ENCODE measurements at places on chromosomes 7 and 10.

DNA sequence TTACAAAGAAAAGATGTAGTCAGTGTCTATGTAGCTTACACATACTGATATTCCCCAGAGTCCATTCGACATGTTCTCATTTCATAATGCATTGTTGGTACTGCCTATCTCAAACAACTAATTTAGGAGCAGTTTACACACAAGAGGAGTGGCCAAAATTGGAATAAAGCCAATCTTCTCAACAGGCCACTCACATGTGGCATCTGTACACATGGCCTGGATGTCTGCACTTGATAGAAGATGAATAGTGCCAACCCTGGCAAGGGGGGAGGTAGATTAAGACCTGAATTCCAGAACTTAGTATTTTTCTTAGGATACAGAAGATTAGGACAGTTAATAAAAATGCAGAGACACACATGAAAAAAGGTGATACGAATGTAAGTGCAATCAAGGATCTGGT, 125.3 kb upstream of the STARD3NL start:
- H3K4me3 ChIP-seq: no peak overlapping the region
- H3K27me3 ChIP-seq: peaks cover 25% of the 10 kb centered on the region
- H3K27ac ChIP-seq: no peak overlapping the region

- H3K4me3 ChIP-seq: no peak overlapping the region
- H3K27me3 ChIP-seq: peaks cover 56% of the 10 kb centered on the region
- peaks cover 17% of the 10 kb centered on the region for H3K4me1 ChIP-seq
- no peak overlapping the region for H3K27ac ChIP-seq
- no peaks in the 10 kb centered on the region for H3K36me3 ChIP-seq
- DNase-seq: no peak
Measured at GRCh38 chr10:114635101-114635500, 23.0 kb downstream of the ABLIM1 start.

DNA sequence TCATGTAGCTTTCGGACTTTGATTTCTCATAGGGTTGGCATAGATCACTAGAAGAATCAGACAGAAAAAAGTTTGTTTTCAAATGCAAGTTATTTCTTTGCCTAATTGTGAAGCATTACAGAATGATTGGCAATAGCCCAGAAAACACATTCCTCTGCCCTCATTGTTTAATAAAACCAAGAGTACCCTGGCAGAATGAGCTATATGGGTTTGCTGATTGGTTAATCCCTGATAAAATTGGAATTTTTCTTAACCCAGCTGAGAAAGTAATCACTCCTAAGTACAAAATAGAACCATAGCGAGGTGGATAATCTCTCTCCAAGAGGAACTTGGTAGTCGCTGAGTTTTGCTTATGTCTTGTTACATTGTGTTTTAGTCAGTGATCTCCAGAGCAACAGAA, 30.9 kb upstream of the CREB5 start:
- no peak overlapping the region for H3K27ac ChIP-seq
- no peak overlapping the region for H3K4me3 ChIP-seq
- no peaks in the 10 kb centered on the region for H3K4me1 ChIP-seq
- H3K27me3 ChIP-seq: peaks cover 11% of the 10 kb centered on the region
- DNase-seq: no peak
- no peaks in the 10 kb centered on the region for H3K36me3 ChIP-seq

DNA sequence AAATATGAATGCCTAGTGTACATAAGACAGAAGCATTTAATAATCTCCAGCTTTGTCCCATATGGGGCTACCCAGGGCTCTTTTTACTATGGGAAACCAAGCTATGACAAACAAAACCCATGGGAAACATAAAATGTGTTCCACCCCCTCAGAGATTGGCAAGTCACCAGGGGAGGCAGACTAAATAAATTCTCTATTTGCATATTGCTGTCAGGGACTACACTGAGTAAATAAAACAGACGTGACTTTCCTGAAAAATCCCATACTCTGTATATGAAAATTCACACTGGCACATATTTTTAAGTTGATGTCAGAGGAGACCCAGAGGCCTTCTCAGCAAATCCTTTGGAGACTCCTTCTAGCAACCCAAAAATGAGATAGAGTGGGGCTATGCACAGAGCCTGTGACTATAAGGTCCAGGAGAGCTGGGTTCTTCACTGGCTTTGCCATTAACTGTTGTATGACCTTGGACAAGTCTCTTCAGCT, 44.0 kb upstream of the HPSE2 start:
- H3K4me1 ChIP-seq: no peaks in the 10 kb centered on the region
- no peaks in the 10 kb centered on the region for H3K36me3 ChIP-seq
- peaks cover 16% of the 10 kb centered on the region for H3K27me3 ChIP-seq
- H3K27ac ChIP-seq: no peak overlapping the region
- DNase-seq: no peak

DNA sequence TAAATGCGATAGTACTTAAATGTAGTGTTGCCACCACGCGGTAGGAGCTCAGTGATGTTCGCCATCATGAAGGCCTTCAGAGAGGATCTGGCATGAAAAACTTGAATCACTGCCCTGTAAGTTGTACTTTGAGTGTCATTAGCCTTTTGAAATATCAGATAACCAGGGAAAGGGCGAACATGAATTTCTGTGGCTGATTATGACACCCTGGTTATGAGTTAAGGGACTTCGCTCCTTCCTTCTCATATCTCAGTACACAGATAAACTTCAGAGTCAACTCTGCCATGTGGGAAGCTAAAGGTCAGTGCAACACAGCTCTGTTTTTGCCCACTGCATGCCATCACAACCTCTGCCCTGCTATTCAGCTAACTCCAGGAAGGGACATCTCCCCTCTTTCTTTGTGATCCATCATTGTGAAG, 8.9 kb upstream of the ACSL5 start:
- H3K27me3 ChIP-seq: no peaks in the 10 kb centered on the region
- no peaks in the 10 kb centered on the region for H3K36me3 ChIP-seq
- H3K4me3 ChIP-seq: no peak overlapping the region
- no peaks in the 10 kb centered on the region for H3K4me1 ChIP-seq

- no peak overlapping the region for H3K27ac ChIP-seq
- no peaks in the 10 kb centered on the region for H3K36me3 ChIP-seq
- no peak overlapping the region for H3K4me3 ChIP-seq
- DNase-seq: no peak
- H3K27me3 ChIP-seq: peaks cover 2% of the 10 kb centered on the region
- no peaks in the 10 kb centered on the region for H3K4me1 ChIP-seq
Measured at GRCh38 chr7:121475806-121476205, 79.7 kb upstream of the FAM3C start.

DNA sequence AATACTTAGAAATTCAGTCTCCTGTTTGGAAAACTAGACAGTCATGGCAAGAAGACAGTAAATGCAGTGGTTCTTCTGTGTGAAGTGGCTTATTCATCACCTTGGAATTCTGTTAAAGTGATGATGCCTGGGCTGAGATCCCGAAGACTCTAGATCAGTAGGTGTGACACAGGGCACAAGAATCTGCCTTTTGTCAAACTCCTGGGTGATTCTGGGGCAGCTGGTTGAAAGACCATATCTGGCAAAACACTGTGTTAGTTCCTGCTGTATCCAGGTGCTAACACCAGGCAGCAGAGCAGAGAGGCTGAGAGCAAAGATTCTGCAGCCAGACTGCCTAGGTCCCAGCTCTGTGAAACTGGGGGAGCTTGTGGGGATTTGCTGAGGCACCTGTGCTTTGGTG, 26.5 kb downstream of the MRC1 start:
- DNase-seq: no peak
- H3K27ac ChIP-seq: no peak overlapping the region
- peaks cover 7% of the 10 kb centered on the region for H3K27me3 ChIP-seq
- peaks cover 16% of the 10 kb centered on the region for H3K4me1 ChIP-seq
- no peak overlapping the region for H3K4me3 ChIP-seq
- H3K36me3 ChIP-seq: no peaks in the 10 kb centered on the region

DNA sequence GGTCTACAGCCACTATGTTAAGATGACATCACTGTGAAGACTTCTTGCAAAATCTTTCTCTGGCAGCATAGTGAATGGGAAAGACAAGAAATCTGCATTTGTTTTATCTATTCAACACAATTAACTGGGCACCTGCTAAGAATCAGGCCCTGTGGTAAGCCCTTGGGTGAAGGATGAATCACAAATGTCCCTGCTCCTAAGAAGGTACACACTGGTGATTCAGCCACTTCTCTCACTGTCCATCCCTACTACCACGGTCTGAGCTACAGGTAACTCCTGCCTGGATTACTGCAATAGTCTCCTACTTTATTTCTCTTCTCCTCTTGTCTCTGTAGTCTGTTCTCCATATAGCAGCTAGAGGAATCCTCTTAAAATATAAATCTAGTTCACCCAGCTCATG, 116.1 kb downstream of the HIBADH start:
- peaks cover 26% of the 10 kb centered on the region for H3K36me3 ChIP-seq
- no peak for DNase-seq
- no peaks in the 10 kb centered on the region for H3K4me1 ChIP-seq
- H3K27me3 ChIP-seq: no peaks in the 10 kb centered on the region
- H3K27ac ChIP-seq: no peak overlapping the region

DNA sequence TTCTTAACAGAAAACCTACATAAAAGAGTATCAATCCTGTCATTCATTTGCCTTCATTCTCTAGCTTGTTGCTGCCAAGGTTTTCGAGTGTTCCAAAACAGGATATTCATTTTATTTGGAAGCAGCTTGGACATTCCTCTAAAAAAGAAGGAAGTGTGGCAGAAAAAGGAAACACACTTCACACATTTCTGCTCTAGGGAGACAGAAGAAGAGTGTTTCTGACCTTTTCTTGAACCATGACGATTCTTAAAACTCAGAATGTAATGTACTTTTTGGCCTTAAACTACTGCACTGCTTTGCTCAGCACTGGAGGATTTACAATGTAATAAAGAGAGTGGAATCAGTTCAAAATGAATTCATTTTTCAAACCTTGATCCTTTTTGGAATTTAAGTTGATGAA, 81.3 kb downstream of the SEMA3A start:
- H3K36me3 ChIP-seq: no peaks in the 10 kb centered on the region
- H3K4me3 ChIP-seq: no peak overlapping the region
- H3K27ac ChIP-seq: no peak overlapping the region
- H3K4me1 ChIP-seq: peaks cover 2% of the 10 kb centered on the region
- no peak for DNase-seq

- no peaks in the 10 kb centered on the region for H3K27me3 ChIP-seq
- H3K27ac ChIP-seq: no peak overlapping the region
- H3K36me3 ChIP-seq: no peaks in the 10 kb centered on the region
- H3K4me1 ChIP-seq: no peaks in the 10 kb centered on the region
- DNase-seq: no peak
- no peak overlapping the region for H3K4me3 ChIP-seq
Measured at GRCh38 chr7:34157137-34157536, 251.8 kb downstream of the BMPER start.

DNA sequence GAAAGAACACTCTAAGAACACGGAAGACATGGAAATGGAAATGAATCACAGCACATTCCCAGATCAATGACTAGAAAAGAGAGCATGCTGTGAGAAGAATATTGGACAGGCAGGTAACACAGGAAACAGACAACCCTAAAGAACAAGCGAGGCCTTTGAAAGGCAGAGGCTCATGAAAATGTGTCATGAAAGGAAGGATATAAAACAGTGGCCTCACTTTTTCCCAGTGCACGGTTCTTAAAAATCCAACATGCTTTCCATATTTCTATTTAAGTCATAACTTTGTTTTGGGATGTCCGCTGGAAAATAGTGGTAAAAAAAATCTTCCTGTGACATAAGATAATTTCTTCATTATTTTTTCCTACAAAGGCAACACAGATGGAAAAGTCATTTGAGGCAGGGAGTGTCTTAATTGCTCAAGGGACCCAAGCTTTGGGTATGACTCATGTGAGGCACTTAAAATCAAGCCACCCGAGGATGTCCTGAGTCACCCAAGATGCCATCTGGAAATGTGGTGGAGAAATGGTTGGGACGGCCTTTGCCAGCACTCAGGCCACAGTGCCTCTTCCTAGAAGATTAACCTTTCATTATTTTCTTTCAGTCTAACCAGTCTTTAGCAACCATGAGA, 17.0 kb downstream of the ITIH5 start:
- no peaks in the 10 kb centered on the region for H3K36me3 ChIP-seq
- H3K4me1 ChIP-seq: no peaks in the 10 kb centered on the region
- no peak overlapping the region for H3K4me3 ChIP-seq
- DNase-seq: no peak

DNA sequence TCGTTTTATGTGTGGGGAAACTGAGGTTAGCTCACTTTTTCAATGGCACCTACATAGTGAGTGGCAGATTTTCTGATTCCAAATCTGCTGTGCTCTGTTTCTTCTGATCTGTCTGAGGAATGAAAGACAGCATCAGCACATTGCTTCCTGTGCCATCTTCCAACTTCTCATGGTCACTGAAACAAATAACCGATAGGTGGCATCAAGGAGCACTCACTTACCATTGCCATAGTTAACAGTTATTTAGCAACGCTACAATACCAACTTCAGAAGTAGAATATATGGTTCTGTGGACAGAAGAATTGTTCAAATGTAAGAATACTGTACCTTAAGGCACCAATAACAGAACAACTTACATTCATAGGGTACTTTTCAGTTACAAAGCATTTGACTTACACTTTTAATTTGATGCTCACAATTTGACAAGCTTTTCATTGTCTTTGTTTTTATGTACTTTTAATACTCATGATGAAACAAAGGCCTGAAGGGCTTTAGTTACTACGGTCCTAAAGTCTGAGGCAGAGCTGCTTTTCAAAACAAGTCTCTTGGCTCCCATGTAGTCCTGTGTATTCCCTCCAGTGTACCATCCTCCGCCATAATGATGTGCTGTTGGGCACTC, 228.9 kb upstream of the TCF7L2 start:
- no peaks in the 10 kb centered on the region for H3K27me3 ChIP-seq
- H3K36me3 ChIP-seq: peaks cover 14% of the 10 kb centered on the region
- no peaks in the 10 kb centered on the region for H3K4me1 ChIP-seq
- H3K27ac ChIP-seq: no peak overlapping the region
- H3K4me3 ChIP-seq: no peak overlapping the region
- no peak for DNase-seq

DNA sequence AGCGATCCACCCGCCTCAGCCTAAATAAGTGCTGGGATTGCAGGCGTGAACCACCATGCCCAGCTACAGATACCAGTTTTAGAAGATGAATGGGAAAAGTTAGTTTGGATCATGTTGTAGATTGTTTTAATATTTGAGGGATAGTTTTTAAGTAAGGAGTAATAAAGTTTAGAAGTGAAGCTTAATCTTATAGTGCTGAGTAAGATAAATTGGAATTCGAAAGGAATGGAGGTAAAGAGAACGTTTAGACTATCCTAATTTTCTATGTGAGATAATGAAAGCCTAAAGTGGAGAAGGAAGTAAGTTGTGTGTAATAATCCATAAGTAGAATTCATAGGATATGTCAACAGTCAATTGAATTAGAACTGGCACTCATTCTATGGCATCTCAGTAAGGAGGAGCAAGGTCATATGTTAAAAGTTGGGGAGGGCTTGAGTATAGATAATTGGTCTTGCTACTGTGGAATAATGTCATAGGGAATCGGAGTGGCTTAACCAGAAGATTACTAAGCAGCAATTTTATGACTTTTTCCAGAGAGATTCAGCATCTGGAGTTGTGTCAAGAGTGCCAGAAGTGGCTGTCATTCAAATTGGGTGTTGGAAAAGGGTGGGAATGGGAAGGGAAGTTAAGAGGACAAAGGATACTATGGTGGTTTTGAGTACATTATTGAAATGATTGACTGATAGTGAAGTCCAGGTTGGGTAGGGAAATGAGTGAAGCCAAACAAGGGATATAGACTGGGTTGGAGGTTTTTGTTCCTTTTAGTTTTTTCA, 12.1 kb downstream of the TAX1BP1 start:
- H3K36me3 ChIP-seq: peaks cover 87% of the 10 kb centered on the region
- peak overlapping the region; percentile 3 for H3K4me3 ChIP-seq
- no peak overlapping the region for H3K27ac ChIP-seq
- H3K4me1 ChIP-seq: peaks cover 45% of the 10 kb centered on the region

GRCh38 chr10:35607475-35608327, 2.6 kb downstream of the GJD4 start:
- peaks cover 2% of the 10 kb centered on the region for H3K4me1 ChIP-seq
- peaks cover 41% of the 10 kb centered on the region for H3K27me3 ChIP-seq
- H3K36me3 ChIP-seq: peaks cover 4% of the 10 kb centered on the region
- peak; percentile 23 for DNase-seq

GRCh38 chr7:127107601-127108007, 145.1 kb downstream of the GRM8 start:
- no peaks in the 10 kb centered on the region for H3K4me1 ChIP-seq
- no peak overlapping the region for H3K4me3 ChIP-seq
- H3K27me3 ChIP-seq: peaks cover 20% of the 10 kb centered on the region
- DNase-seq: no peak

Measured in naive thymus-derived CD8-positive, alpha-beta T cell (primary cell).